ENCODE measurements at places on chromosomes 3 and 15. TPM values are rescaled to one million over a fixed set of nuclear protein-coding genes. Genes with fewer than 3 reads are reported as not detected.

DNA sequence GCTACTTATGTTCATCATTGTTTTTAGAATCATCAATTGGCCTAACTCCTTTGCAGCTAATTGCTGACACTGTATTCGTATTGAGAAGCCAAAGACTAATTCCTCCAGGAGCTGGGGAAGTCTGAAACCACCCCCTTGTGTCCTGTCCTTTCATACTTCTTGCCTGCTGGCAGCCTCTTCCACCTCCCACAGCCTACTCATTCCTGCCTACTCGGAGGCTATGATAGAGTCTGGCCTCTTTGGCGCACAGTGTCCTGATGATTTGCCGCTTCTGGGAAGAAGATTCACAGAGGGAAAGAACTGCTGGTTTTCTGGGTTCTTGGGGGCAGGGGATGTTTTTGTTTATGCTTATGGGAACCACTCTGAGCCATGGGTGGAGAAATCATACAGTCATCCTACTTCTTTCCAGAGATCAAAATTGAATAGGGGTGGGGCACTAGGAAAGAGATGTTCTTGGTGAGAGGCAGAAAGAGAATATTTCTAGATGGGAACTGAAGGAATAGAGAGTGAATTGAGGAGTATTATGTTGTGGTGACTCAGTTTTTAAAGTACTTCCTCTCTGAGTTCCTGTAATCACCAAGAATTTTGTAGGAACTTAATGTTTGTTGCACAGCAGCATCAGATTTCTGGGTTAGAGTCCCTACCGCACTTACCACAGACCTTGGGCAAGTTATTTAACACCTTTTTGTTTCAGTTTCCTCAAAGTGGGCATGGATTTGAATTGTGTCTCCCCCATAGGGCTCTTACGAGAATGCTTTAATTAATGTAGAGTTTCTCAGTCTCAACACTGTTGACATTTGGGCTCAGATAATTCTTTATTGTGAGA is 22.1 kb upstream of the SCAANT1 start:
- DNase-seq, result no peak

DNA sequence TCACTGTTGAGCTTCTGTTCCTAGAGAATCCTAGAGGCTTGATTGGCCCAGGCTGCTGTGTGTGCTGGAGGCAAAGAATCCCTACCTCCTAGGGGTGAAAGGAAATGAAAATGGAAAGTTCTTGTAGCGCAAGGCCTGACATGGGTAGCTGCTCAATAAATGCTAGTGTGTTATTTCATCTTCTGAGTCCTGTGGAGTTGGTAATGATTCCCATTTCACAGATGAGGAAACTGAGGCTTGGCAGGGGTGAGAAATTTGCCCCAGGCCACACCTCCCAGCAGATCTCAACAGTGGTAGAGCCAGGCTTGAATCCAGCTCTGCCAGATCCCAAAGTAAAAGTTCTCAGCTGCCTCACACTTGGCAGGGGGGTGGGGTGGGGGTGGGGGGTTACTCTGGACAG is 26.1 kb downstream of the HDAC11 start:
- DNase-seq, result no peak

DNA sequence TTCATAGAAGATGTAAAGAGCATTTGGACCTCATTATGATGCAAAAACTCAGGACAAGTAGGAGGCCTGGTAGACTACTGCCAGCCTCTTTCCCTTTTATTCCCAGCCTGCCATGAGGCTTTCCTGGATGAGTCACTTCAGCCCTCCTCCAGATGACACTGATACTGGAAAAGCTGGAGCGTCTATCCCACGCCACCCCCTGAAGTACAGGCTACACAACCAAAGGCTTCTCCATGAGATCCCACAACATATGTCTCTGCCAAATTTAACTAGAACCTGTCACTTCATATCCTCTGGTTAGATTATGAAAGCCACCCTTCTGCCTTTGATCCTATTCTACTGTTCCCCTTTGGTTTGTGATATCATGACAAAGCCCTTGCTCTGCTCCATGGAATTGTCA is 56.1 kb upstream of the CPNE4 start:
- DNase-seq, result no peak

CFAP20DC gene
- 1.9 TPM for total RNA-seq

DUOX2 gene
- total RNA-seq, result not detected

DNA sequence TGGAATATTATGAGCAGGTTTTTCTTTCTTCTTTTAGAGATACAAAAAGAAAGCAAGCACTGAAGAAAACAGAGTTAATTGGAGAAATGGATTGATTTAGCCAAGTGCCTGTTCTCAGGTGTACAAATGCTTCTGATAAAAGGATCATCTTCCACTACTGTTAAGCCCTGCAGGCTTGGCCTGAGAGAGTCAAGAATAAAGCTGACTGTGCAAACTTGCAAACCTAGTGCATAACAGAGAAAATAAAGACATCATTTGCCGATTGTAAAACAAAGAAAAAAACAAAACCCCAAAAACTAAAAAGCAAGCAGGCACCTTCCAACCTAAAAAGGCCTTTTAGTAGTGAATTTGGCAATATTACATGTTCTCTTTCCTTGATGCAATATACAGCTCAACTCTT is 78.0 kb upstream of the CCDC80 start:
- DNase-seq, result no peak

GRCh38 chr3:171811913-171812335 is 1.6 kb upstream of the PLD1 start:
- DNase-seq, result no peak

CD200 gene
- 8.2 TPM for total RNA-seq

GRCh38 chr3:96813820-96814650 is at the start of gene EPHA6:
Gene EPHA6, plus strand, starts transcription at chr3:96814594.
- peak; percentile 43 for DNase-seq

DNA sequence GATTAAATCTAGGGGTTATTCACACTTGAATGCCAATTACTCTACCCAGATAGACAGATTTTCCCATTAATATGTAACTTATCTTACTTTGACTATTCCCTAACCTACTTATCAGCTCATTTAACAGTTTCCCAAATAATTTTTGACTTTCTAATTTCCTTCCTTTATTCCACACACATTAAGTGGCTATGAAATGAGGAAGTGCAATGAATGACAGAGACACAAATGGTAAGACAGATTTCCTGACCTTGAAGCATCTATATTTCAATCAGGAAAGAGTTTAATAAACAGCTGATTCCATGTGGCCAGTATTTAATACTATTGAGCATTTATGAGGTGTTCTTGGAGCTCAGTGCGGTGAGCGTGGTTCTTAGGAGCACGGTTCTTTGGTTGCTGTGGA is 78.8 kb downstream of the SLC7A14 start:
- no peak for DNase-seq

GRCh38 chr3:190807719-190808375 is 54.6 kb downstream of the GMNC start:
- no peak for DNase-seq

DNA sequence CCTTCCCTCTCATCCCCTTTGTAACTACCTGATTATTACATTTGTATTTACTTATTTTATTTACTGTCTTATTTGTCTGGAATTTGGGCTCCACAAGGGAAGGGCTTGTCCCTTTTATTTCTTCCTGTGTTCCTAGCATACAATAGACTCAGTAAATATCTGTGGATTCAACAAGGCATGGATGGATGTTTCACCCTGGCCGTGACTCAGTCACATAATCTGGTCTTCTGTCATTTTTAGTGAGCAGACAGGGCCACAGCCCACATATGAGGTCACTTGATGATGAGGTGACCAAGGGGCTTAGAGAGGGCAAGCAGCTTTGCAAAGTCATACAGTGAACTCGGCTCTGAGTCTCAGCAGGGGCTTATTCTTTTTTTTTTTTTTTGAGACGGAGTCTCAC is 7.8 kb upstream of the DAG1 start:
- no peak for DNase-seq

DNA sequence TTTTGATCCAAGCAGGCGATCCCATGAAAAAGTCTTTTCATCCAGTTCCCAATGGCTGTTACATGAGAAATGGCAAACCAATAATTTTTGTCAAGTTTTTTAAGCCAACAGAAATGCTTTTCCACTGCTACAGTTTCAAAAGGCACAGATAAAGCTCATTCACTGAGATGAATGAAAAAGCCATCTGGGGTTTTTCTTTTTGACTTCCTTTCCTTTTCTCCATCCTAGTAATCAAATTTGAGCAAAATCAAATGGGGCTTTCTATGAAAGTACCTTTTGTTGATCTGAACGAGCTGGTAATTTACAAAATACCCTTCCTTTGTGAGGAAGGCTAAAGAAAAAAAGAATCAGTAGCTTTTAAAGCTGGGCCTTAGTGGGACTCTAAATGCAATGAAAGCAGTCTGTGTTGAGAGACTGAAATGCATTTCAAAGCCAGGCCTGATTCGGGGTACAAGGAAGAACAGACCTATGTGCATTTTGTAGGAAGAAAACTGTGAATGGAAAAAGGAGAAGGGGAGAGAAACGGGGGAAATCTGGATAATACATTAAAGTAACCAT is 185.2 kb upstream of the DNAJC19 start:
- DNase-seq, result no peak

TMEM40 gene
- not detected for total RNA-seq

Data from endothelial cell of umbilical vein (primary cell).